Putamen (tissue), 1 donor: ENCODE measurements at places on chromosomes 6 and 20.

DNA sequence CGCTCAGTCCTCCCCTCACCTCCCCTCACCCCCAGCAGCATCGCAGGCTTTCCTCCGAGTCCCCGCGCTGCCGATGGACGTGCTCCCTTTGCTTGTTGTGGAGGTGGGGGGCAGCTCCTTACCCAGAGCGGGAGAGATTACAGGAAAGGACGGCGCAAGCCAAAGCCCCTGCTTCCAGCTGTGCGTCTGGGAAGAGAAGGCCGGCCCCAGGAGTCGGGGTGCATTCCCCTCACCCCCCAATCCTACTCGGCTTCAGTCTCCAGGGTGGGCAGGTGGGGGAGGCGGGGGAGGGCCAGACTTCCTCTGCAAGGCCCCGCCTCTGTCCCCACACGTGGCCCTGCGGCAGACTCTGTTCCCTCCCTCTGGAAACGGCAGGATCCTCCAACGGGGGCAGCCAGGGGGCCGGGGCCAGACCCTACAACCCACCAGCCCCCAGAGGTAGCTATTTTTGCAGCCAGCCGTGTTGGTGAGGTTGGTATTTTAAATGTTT, 43.6 kb downstream of the NTSR1 start:
- no peak for DNase-seq

DNA sequence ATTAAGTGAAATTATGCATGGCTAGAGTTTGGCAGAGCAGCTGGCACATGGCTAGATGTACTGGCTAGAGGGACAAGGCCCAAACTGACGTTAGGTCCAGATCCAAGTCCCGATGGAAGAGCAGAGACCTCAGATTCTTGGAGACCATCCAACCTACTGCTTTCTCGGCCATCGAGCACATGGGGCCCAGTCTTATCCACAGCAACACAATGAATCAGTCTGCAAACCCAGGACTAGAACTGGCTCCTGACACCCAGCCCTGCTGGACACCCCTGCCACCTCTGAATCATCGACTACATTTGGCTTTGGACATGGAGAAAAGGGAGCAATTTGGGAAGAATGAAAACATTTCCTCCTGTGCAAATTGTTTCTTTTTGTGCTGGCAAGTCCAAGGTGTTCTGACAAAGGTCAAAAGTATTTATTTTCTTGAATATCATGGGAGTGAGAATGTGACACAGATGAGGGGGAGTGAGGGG, 23.9 kb upstream of the YWHAB start:
- DNase-seq, result no peak

DNA sequence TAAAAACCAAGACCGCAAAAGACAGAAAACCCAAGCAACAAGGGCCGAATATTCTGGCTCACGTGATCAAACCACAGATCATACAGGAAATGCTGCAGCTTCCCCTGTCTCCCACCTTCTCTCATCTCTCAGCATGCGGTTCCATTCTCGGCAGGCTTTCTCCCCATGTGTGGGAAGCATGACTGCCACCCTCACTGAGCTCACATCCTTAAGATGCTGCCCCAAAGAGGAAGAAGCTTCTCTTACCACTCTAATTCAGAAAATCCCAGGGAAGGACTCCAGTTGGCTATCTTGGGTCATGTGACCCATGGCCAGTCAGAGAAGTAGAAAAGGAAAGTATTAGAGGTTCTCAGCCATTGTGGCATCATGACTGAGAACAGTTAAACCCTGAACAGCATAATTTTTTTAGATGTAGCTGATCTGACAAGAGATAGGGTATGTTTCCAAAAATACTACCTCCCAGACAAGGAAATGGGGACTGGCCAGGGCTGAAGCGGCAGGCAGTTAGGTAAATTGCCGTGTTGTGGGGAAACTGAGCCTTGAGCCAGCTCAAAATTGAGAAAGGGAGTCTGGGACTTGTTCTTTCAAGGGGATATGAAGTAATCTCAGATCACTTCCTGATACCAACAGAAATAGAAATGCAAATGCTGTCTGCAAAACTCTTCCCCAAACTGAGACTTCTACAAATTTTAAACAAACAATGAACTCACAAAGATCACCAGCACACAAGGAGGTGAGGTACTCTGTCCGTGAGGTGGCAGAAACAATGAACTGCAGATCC, 37.1 kb upstream of the GRM4 start:
- no peak for DNase-seq

DNA sequence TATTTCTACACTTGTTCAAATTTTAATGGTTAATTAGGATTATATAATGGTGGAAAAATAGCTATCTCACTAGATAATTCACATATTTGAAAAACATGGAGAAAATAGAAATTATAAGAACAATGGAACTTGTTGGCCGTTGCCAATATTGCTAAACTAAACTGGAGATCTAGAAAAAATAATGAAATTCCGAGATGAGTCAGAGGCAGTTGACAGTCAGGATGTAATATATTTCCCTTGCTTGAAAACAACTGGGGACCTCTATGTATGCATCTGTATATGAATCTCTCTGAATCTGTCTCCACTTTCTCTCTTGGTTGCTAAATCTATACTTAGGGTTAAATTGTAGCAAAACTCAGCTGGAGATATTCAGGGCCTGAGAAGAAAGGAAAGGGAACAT, 1108.2 kb upstream of the GJE1 start:
- no peak for DNase-seq

DNA sequence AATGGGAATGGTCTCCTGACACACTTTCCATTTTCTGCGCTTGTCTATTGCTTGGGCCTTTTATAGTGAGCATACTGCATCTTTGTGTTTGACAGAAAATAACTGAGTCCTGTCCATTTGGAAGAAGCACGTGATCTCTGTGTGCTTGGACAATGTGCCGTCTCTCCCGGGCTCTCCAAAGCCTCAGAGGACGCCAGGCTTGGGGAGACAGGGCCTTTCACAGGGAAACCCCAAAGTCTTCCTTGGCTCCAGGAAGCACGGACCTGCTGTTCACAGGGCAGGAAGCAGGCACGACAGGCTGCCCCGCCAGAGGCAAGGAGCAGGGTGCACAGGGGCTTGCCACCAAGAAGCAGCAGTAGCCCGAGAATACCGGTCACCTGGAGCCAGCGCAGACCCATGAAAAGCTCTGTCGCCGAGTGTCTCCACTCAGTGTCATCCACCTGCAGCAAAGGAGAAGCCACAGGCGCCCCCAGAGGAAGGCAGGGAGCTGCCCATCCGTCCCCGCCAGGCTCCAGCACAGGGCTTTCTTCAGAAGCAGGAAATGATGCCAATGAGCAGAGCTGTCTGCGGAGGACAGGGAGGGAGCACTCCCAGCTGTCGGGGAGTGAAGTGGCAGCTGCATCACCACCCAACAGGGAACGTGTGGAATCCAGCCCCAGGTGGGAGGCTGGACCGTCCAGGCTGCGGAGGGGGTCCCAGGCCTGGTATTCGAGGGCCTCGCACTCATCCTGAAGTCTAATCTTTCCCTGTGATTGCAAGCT, 135.1 kb downstream of the AGPAT4 start:
- DNase-seq, result peak; percentile 50

DNA sequence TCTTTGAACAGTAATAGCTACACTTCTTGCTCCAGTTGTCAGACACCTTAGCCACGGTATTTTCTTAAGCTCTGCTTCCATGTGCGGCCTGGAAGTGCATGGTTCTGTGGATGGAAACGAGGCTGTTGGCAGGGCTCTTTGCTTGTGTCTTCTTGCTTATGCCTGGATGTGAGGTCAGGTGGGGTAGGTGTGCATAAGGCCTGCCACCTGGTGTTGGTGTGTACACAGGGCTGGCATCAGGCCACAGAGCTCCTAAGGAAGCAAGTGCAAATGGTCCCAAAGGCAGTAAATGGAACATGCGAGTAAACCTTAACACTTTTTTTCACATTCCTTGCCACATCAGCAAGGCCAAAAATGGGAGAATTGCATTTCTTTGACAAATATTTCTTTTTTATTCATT, 158.1 kb upstream of the GMDS start:
- no peak for DNase-seq

DNA sequence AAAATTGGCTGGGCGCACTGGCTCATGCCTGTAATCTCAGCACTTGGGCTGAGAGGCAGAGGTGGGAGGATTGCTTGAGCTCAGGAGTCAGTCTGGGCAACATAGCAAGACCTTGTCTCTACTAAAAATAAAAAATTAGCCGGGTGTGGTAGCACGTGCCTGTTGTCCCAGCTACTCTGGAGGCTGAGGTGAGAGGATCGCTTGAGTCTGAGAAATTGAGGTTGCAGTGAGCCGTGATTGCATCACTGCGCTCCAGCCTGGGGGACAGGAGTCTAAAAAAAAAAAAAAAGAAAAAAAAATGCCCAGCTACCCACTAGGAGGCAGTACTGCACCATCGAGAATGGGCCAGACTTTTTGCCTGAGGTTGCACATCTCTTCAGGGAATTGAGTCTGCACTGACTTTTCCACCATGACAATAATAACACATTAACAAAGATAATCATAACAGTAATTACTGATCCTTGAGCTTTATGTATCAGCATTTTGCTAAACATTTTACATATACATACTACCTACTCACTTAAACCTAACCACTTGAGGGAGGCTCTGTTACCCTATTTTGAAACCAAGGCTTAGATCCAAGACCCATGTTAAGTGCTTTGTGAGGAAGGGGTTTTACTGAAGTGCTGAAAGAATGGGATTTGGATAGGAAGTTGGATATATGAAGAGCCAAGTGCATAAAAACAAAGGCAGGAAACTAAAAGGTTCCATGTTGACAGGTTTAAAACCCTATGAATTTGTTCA, 21.0 kb downstream of the SRSF3 start:
- DNase-seq, result no peak

DNA sequence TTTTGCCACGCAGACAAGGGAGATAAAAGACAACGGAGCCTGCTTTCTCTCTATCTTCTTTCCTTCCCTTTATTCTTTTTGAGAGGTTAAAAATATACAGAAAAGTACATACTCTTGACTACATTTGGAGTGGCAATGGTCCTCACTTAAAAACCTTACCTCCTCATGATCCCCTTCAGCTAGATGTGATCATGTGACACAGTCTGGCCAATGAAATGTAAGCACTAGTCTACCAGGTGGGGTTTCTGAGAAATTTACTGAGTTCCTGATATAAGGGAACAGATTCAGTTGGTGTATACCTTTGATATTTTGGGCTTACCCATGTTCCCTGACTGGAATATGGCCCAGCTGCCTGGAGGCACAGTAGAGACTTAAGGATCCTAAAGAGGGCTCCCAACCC, 165.5 kb upstream of the BEND3 start:
- no peak for DNase-seq

DNA sequence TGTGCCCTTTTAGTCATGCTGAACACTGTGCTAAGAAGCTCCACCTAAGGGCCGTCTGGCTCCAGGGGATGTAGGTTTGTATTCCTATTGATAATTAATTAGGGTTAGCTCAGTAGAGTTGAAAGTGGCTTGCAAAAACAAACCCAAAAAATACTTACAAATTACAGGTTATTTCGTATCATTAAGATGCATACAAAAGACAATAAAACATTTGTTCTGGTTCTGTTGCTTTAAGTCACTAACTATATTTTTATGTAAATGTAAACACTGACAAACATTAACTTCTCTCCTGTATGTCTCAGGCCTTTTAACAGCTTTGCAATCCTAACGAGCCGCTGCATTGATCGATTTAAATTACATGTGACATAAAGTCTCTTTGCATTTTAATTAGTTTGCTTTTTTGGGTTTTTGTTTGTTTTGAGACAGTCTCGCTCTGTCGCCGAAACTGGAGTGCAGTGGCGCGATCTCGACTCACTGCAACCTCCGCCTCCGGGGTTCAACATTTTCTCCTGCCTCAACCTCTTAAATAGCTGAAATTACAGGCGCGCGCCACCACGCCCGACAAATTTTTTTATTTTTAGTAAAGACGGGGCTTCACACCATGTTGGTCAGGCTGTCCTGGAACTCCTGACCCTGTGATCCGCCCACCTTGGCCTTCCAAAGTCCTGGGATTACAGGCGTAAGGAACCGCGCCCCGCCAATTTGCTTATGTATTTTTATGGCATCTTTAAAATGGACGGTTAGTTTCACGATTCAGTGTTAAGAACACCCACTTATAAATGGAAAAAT, 110.9 kb downstream of the HFE start:
- DNase-seq, result no peak

GRCh38 chr6:115902436-115902835, 158.3 kb downstream of the FRK start:
- no peak for DNase-seq

DNA sequence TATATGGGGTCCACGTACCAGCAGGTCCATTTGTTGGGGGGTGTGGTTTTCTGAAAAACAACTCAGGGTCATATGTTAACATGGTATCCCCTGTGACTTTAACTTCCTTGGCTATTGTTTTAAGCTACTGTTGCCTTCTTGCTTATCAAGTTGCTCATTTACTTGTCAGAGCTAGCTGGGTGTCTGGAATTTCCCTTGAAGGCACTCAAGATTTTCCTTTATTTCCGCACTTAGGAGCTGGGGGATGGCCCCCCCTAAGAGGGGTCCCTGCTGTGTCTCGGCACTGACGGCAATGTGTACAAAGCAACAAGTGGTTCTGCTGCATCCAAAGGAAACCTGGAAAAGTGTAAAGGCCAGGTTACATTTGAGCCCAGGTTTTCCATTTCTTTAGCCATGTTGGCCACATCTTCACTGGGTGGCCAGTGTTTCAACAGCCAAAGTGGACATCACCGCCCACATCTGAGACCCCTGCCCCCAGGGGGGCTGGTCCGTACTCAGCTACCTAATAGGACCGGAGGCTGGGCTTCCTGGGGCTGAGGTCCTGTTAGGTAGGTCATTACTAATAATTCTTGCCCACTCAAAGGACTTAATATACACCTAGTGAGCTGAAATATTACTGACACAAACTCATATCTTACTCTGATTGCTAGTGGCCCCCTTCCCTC, 24.8 kb upstream of the SYNDIG1 start:
- no peak for DNase-seq

GRCh38 chr20:45459606-45460005, 9.9 kb upstream of the WFDC2 start:
- DNase-seq, result no peak

GRCh38 chr6:156350337-156350736, 426.8 kb upstream of the ARID1B start:
- no peak for DNase-seq

- no peak for DNase-seq
These were observed 2.3 kb downstream of the CCND3 start for GRCh38 chr6:41939176-41939847.
